ENCODE measurements at places on chromosomes 4 and X.

- DNase-seq: peak; percentile 74
Measured at GRCh38 chr4:107314156-107314555, 278.0 kb upstream of the DKK2 start.

- no peak for DNase-seq
Measured at GRCh38 chr4:17574206-17574605, 2.8 kb upstream of the LAP3 start.

GRCh38 chrX:72271091-72271788 is 5.8 kb downstream of the RPS4X start:
- DNase-seq: no peak

- no peak for DNase-seq
Measured at GRCh38 chrX:119423631-119424030, 24.5 kb downstream of the SLC25A43 start.

DNA sequence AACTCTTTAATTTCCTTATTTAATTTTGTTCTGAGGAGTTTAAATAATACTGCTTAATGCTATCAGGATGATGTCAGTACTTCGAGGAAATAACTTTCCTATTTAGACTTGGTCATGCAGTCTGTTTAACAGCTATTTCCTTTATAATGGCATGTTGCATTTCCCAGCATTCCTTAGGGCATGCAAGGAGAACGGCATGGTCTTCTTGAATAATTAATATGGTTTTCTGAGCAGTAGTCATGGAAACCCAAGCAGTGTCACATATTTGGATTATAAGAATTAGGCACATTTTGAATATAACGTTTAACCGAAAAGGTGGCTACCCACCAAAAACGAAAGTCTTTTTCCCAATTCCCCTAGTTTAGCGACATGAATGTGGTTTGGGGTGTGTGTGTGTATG is 76.0 kb downstream of the AFF2 start:
- no peak for DNase-seq

- peak; percentile 64 for DNase-seq
Measured at GRCh38 chr4:169311643-169312365, 41.0 kb upstream of the SH3RF1 start.

DNA sequence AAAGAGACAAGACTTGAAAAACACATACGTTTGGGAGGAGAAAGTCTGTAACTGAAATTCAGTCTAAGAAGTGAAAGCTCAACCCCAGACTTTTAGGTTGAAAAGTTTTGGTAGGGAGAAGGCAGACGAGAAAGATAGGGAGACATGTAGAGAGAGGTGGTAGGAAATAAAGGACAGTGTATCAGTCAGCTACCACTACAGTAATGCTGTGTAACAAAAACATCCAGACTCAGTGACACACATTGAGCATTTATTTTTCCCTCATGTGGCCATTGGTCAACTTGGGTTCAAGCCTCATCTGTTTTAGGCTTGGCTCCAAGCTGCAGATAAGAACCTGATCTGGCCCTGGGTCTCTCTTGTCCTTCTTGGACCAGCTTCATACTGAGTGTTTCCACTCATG is 26.9 kb downstream of the CCKAR start:
- no peak for DNase-seq

DNA sequence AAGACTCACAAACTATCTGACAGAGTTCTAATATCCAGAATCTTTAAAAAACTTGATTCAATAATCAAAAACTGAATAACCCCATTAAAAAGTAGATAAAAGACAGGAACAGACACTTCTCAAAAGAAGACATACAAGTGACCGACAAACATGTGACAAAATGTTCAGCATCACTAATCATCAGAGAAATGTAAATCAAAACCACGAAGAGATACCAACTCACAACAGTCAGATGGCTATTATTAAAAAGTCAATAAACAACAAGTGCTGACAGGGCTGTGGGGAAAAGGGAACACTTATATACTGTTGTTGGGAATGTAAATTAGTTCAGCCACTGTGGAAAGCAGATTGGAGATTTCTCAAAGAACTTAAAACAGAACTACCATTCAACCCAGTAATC is 138.1 kb upstream of the RASGEF1B start:
- peak; percentile 26 for DNase-seq

GRCh38 chr4:37918653-37919052 is 27.8 kb downstream of the TBC1D1 start:
- DNase-seq: no peak

- peak; percentile 3 for DNase-seq
Measured at GRCh38 chr4:4969298-4969697, 50.0 kb downstream of the CYTL1 start.

DNA sequence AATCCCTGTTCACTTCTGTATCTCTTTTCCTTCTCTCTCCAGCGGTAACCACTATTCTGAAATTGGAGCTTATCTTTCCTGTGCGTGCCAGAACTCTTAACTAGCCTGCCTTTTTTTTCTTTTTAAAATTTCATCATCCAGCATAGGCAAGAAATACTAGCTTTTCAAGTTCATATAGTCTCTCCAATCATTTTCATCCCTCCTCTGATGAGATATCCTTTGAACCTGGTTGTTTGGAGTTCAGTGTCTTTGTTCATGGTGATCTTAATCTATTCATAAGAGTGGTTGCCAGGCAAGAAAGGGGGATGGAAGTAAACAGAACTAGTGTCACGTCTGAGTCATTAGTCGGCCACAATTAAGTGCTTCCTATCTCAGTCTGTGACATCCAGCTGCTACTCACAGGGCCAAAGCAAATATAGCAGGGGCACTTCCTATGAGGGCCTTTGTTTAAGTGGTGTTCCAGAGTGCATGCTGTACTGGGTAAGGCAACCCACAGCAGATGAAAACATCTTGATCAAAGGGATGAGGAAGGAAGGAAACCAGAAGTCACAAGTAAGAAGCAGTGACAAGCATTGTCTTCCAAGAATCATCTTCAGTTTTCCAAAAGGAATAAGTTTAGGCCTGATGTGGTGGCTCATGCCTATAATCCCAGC is 56.4 kb upstream of the XIAP start:
- peak; percentile 90 for DNase-seq

DNA sequence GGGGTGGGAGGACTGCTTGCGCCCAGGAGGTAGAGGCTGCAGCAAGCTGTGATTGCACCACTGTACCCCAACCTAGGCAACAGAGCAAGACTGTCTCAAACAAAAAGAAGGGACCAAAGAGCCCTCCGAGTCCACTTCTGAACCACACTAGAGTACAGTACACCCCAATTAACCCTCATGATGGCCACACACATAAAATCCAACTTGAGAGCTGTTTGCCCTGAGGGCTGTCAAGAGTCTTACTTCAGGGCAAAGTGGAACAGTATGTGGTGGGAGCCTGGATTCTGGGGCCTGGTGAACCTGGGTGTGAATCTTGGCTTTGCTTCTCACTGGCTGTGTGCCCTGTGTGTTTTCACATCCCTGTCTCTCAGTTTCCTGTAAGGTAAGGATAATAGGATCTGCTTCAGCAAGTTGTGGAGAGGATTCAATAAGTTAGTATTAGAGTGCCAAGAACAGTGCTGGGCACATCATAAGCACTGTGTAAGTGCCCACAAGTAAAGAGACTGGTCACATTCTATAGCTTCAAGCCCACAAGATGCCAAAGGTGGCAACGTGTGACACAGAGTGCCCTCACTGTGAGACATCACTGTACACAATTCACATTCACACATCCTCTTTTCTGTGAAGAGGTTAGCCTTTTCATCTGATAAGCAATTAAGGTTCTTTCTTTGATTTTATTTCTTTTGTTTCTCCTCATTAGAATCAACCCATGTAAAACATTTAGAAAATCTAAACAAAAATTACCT is 52.1 kb downstream of the LEF1 start:
- DNase-seq: no peak

DNA sequence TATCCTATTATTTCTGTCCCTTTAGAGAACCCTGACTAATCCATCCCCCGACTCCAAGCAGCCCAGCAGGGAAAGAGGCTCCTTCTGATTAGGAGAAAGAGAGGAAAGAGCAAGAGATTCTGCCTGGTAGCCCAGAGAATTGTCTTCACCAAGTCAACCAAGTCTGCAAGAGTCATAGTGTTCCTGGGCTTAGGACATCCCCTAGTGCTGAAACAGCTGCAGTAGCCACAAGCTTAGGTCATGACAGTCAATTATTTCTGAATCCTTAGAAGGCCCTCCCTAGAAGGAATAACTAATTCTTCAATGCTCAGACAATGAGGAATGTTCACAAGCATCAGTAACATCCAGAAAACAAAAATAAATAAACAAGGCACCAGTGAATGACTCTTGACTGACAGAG is 480.3 kb upstream of the GRIA3 start:
- peak; percentile 5 for DNase-seq

- DNase-seq: peak; percentile 16
Measured at GRCh38 chrX:31260351-31260750, 188.5 kb upstream of the FTHL17 start.

GRCh38 chrX:67004451-67004850 is 365.6 kb upstream of the EDA2R start:
- DNase-seq: no peak

- peak; percentile 78 for DNase-seq
Measured at GRCh38 chr4:90745176-90745575, 618.0 kb downstream of the CCSER1 start.

- DNase-seq: no peak
Measured at GRCh38 chrX:137430301-137430700, 135.6 kb upstream of the ZIC3 start.

DNA sequence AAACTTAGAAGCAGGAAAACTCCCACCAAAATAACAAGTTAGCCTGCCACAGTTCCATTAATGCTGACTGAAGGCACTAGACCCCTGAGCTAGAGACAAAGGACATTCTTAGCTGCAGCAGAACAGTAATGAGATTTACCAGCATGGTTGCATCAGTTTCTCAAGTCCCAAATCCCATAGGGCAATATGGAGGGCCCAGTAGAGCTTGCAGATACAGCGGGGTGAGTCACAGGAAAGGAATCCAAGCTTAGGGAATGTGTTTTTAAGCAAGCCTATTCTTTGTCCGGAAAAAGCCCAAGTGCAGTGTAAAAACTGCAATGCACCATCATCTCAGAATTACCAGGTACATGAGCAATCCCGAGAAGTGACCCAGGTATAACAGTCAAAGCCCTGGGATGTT is 51.3 kb upstream of the EXOC1L start:
- DNase-seq: peak; percentile 67

GRCh38 chrX:119669424-119670037 is 23.4 kb downstream of the SEPTIN6 start:
- DNase-seq: no peak

GRCh38 chrX:154380787-154381186 is 1.7 kb downstream of the EMD start:
- no peak for DNase-seq

DNA sequence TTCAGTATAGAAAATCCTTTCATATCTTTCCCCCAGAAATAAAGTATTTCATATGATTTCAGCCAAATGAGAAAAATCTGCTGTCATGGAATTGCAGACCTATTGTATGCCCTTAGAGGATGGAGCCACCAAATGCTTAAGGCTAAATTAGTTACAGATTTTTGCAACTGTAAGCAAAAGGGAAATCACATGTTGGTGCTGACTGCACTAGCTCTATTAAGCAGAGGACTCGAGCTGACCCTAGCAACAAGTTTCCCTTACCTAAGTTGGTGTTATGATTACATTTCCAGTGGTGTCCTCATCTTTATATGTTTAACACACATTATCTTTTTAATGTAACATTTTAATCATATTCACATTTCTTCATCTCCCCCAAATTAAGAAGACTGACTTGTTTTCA is 58.3 kb upstream of the DOCK11 start:
- DNase-seq: no peak

DNA sequence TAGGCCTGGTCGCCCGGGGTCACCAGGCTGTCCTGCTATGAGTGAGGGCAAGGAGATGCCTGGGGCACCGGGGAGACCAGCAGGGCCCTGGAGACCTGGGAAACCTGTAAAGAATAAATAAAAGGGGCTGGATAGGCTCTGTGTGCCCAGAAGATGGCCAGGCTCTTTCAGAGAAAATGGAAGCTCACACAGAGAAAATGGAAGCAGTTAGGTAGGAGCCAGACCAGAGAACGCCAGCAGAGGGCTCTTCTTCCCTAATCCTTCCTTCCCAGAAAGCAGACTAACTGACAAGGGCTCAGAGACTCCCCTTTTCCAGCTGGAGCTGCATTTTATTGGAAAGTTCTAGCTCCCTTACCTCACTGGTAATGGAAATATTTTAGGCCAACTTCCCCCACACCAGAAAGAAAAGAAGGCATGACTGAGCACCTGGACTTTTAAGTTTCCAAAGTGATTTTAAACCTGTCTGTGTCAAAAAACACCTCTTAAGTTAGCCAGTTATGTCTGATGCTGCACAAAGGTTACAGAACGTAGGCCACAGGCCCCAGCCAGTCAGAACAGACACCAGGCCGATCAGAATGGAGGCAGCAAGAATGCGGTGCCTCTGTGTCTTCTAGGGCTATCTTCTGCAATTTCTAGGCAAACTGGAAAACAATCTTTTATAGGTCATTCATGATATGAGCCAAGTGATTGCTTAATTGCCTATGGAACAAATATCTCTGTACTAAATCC is 74.0 kb downstream of the ATG4A start:
- DNase-seq: no peak

DNA sequence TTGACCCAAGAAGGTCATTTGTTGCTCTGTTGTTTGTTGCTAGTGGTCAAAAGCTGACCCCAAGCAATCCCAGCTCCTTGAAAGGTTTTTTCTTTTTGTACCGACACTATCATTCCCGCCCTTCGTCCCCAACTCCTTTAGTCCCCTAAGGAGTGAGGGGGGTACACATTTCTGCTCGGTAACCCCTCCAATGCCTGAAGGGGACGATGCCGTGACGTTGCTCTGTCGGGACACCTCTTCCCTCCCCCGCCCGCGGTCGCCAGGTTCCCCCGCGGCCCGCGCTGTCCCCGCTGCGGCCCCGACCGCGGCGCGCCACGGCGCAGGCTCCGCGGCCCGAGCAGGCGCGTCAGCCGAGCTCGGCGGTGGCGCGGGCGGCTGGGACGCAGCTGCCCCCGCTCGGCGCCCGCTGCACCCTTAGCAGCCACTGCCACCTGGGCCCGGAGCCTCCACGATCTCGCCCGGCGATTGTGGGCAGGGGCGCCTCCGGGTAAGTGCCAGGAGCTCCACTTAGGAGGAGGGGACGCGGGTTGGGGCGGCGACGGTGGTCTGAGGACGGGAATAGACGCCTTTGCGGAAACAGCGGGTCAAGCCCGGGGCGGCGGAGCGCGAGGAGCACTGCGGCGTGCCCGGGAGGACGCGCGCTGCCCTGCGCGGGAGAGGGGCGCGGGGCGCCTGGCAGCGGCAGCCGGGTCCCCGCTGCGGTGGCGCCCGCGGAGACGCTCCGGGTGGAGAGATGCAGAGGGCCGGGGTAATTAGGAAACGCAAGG is at the start of gene GLRB:
TSS of gene GLRB (plus strand) at position 340 of the 767 bp plus-strand sequence. CDS start 1,875 bp downstream, outside the sequence.
- DNase-seq: no peak

- DNase-seq: no peak
Measured at GRCh38 chrX:38750551-38750950, 50.7 kb upstream of the MID1IP1 start.

GRCh38 chr4:183098019-183098722 is 886 bp upstream of the WWC2 start:
- DNase-seq: no peak

DNA sequence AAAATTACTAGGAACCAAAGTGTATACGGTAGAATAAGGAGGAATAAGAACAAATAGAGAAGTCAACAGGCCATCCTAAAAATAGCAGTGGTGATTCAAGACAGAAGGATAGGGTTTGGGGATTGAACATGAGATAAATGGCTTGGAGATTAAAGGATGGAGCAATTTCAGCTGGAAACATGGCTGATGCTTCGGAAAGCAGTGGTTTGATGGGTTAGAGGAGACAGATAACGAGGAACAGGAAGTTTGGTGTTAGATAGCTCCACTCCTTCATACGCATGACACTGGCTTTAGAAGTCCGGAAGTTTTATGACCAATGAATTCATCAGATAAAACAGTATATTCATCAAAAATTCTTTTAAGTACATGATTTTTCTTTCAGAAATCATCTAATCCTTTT is 70.8 kb upstream of the GALNTL6 start:
- DNase-seq: no peak

All from bronchial epithelial cell (primary cell).